NCI-H146 (cell line): ENCODE measurements at places on chromosomes 16 and 17.

DNA sequence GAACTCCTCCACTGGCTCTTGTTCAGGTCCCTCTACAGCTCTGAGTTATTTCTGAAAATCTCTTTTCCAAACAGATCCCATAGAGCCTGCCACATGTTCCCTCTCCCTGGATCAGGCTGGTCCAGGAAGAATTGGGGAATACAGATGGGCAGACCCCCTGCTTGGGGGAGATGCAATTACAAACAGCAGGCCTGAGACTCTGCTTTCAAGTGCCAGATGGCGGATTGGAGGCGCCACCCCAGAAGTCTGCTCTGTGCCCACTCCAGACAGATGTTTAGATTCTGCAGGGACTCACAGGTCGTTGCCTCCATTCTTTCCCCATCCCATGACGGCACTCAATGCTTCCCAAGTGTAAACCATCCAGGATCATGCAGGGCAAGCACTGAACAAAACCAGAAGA is 316.6 kb downstream of the SLC39A11 start:
- DNase-seq: no peak

GRCh38 chr16:4094127-4094773 is 22.0 kb downstream of the ADCY9 start:
- DNase-seq: no peak

- no peak for DNase-seq
Measured at GRCh38 chr17:17425591-17425990, 51.2 kb upstream of the MED9 start.

DNA sequence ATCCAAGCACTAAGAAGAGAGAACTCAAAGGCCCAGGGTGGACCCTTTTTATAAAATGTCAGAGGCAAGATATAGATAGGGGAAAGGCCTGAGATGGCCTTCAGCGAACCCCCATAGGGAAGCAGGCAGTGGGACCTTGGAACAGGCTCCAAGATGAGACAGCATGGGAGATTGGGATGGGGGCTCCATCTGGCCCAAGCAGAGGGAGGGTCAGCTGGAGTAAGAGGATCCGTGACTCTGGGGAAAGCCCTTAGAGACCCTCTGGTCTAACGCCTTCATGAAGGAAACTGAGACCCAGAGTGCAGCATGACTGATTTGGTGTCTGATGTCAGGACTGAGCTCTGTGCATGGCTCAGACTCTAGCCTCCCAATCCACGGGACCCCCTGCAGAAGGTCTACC is 30.8 kb downstream of the C17orf100 start:
- no peak for DNase-seq

DNA sequence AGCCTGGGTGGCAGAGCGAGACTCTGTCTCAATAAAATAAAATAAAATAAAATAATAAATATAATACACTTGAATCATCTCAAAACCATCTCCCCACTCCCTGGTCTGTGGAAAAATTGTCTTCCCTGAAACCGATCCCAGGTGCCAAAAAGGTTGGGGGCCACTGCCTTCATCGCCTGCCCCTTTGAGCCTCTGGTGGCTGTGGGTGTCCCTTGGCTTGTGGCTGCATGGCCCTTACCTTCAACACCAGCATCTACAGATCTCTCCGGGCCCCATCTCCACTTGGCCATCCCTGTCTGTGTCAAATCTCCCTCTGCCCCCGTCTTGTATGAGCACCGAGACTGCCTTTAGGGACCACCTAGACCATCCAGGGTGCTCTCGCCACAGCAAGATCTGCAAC is 177.3 kb downstream of the SEC14L1 start:
- DNase-seq: no peak

GRCh38 chr17:37405955-37406634 is 541 bp downstream of the ACACA start:
- DNase-seq: peak; percentile 53

GRCh38 chr17:19753051-19753509 is 5.0 kb upstream of the ALDH3A1 start:
- no peak for DNase-seq

DNA sequence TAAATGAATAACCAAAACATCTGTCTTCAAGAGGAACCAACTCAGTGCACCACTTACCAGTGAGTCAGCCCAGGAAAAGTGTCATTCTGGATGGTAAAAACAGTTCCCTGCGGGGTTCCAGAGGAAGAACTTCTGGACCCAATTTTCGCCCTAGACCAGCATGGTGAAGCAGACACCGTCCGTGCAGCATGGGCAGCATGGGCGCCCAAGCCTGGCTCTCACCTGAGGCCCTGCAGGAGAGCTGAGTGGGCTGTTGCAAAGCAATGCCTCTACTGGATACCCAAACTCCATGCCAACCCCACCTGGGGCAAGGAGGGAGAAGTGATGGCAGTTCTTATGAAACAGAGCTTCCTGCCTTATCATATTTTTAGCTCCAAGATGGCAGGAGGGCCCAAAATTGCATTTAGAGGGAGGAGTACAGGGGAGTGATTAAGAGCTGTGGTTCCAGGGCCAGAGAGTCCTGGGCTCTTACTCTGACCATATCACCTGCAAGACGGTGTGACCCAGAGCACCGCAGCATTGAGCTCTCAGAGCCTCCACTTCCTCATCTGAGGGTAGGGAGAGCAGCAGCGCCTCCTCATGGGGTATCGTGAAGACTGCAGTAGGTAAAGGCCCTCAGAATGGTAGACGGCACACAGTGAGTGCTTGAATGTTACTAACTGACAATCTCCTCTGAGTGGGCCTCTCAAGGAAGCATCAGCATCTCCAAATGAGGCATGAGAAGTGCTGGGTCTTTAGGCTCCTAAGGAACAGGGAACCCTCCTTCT is 16.6 kb upstream of the INPP5K start:
- no peak for DNase-seq

DNA sequence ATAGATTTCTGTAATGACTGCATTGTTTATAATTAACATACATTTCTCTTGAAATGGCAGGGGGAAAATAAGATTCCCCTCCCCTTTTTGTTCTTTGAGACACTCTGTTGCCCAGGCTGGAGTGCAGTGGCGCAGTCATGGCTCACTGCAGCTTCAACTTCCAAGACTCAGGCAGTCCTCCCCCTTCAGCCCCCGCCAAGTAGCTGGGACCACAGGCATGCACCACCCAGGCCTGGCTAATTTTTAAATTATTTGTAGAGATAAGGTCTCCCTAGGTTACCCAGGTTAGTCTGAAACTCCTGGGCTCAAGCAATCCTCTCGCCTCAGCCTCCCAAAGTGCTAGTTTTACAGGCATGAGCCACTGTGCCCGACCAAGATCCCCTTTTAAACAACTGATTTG is 67.7 kb downstream of the KATNIP start:
- no peak for DNase-seq

- DNase-seq: no peak
Measured at GRCh38 chr17:82956726-82957468, 117.1 kb upstream of the ZNF750 start.

DNA sequence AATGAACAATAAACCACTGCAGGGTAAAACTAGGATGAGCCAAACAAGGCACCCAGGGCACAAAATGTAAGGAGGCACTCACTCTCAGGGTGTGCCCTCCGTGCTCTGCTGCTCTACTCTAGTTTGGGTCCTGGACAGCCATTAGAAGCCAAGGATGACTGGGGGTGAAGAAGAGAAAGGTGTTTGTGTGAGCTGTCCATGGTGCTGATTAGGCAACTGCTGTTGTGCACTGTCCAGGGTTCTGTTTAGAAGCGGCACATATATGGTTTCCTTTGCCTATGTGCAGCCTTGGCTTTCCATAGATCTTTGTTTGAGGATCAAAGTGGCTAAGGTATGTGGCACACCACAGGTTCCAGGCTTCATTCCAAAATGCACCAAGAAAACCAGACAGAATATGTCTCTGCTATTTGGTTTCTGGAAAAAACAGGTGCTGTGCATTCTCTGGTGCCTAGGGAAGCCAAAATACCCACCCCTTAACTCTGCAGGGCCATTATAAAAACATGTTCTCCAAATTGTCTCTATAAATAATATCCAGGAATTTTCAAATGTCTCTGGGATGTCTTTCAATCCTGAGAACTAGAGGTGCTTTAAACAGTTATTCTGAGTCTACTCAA is 123.5 kb downstream of the CBLN1 start:
- no peak for DNase-seq

DNA sequence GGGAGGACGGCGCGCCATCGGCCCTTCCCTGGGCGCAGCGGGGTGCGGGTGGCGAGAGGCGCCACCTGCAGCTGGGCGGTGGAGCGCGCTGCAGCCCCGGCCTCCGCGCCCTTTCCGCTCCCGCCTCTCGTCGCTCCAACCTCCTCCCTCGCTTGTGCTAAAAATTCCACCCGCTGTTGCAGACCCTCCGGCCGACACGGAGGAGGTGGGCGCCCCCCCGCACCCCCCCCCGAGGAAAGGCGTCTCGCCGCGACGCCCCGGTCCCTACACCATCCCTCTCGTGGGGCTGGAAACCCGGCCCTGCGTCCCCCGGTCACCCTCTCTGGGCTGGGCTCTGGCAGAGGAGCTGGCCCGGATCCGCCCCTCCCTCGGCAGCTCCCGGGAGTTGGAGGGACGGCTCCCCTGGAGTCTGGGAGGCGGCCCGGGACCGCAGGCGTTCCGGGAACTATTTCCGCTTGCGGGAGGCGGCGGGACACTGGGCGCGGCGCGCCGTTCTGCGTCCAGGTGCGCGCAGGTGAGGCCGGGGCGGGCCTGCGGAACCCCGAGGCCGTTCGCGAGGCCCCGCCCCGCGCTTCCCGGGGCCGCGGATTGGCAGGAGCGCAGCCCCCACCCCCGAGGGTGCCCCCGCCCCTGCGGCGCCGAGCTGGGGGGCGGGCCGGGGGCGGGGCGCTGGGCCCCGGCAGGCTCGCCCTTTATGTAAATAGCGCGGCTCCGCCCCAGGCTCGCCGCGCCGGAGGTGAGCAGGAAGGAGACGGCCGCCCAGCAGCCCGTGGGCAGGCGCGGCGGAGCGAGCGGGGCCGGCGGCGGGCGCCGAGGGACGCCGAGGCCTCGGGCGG is at the start of gene LLGL2:
Gene LLGL2, plus strand, starts transcription at position 728 of the 836 bp plus-strand sequence. CDS start 17,730 bp downstream, outside the sequence.
- DNase-seq: peak; percentile 94

DNA sequence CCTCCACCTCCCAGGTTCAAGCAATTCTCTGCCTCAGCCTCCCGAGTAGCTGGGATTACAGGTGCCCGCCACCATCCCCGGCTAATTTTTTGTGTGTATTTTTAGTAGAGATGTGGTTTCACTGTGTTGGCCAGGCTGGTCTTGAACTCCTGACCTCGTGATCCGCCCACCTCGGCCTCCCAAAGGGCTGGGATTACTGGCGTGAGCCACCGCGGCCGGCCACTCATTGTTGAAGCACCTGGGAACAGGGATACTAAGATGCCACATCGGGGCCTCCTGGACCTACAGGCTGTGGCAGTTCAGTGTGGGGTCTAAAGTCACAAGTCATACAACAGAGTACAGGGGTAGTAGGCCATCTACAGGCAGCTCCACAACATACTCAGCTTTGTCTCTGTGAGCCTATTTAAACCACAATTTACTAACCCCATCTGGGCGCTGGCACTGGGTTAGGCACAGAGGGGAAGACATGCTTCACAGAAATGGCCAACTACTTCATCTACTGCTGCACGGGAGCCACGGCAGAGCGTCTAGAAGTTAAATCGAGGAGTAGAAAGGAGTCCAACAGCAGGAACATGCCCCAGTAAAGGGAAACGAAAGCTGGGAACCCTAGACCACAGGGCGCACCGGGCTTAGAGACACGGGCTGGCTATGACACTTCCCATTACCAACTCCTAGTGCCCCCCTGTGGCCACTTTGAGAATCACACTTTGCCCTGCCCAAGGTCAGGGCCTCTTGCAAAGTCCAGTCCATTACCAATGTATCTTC is 4.3 kb downstream of the VAMP2 start:
- DNase-seq: peak; percentile 78

GRCh38 chr16:85735946-85736345 is 14.9 kb downstream of the C16orf74 start:
- no peak for DNase-seq

GRCh38 chr16:48393485-48394354 is 8.5 kb upstream of the SIAH1 start:
- DNase-seq: no peak

DNA sequence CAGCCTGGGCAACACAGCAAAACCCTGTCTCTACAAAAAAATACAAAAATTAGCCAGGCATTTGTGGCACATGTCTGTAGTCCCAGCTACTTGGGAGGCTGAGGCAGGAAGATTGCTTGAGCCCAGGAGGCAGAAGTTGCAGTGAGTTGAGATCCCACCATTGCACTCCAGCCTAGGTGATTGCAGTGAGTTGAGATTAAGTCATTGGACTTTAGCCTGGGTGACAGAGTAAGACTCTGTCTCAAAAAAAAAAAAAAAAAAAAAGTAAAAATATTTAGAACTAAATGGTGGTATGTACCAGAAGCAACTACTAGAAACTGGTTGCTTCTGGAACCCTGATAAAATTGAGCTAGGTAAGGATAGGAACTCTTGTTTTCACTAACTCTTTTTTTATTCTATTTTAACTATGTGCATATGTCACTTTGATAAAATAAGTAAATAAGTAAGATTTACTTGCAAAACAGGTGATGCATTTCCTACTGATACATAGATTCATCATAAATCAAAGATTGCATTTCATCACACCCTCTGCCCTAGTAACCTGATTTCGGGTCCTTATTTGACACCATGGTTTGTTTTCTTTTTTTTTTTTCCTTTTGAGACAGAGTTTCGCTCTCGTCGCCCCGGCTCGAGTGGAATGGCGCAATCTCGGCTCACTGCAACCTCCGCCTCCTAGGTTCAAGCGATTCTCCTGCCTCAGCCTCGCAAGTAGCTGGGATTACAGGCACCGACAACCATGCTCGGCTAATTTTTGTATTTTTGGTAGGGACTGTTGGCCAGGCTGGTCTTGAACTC is 66.0 kb downstream of the USP32 start:
- DNase-seq: no peak

GRCh38 chr16:15672514-15673167 is 22.6 kb downstream of the NDE1 start:
- no peak for DNase-seq

DNA sequence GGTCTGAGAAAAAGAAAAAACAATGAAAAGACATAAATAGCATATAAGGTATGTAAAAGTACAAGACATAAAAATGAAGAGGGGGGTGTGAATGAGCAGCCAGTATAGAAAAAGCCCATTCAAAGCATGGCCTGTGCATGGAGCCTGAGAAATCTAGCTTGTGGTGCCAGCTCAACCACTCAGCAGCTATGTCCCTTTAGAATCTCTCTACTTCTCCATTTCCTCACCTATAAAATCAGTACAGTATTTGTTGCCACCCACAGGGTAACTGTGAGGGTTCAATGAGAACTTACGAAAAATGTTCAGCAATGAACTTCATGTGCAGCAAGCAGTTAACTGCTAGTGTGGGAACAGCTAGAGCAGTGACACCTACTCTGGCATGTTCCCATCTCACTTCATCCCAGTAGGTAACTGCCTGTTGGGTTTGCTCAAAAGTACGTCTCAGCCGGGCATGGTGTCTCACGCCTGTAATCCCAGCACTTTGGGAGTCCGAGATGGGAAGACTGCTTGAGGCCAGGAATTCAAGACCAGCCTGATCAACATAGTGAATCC is 15.3 kb downstream of the CYTH1 start:
- no peak for DNase-seq

DNA sequence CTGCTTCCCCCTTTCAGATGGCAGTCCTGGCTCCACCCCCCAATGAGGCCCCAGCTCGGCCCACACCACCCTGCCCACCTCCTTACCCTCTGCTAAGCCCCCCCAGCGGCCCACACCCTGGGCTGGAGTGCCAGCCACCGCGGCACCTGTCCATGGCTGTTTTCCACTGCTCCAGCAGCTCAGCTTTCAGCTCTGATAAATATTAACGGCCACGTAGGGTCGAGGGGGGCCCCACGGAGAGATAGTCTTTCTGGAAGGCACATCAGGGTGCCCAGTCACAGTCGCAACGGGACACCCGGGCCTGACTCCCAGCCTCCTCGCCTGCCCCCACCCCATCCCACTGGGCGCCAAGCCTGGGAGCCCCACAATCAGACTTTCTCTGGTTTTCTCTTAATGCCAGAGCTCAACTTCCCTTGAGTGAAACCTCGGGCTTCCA is 46.5 kb upstream of the CIBAR2 start:
- no peak for DNase-seq
